HFFc6 (cell line): ENCODE measurements at places on chromosomes 1 and 21.

- DNase-seq = no peak
Observed at GRCh38 chr1:225509376-225509707, 81.5 kb upstream of the LBR start.

- no peak for DNase-seq
Observed at GRCh38 chr1:168263130-168263529, 17.5 kb upstream of the TBX19 start.

- DNase-seq = no peak
Observed at GRCh38 chr1:205256951-205257625, 29.3 kb downstream of the TMCC2 start.

- DNase-seq = no peak
Observed at GRCh38 chr1:39507230-39507928, 15.9 kb downstream of the BMP8A start.

GRCh38 chr1:193285641-193286040 is 99.2 kb upstream of the B3GALT2 start:
- no peak for DNase-seq
